Vein endothelial cell (primary cell): ENCODE measurements at places on chromosomes 7 and 10. TPM values are rescaled to one million over a fixed set of nuclear protein-coding genes. Genes with fewer than 3 reads are reported as not detected.

C10orf71 gene
- not detected in 2 replicates for total RNA-seq

KLF14 gene
- total RNA-seq = not detected in 2 replicates

OLAH gene
- under 0.01 TPM in 1 of 2 replicates, not detected in the other for total RNA-seq

KIF20B gene
- 8.8 and 15.0 TPM in 2 replicates for total RNA-seq

PVRIG gene
- total RNA-seq = not detected in 2 replicates

RPA3 gene
- total RNA-seq = 13.5 and 13.7 TPM in 2 replicates

BUB3 gene
- total RNA-seq = 146 and 203 TPM in 2 replicates

C10orf67 gene
- total RNA-seq = not detected in 2 replicates

THAP5 gene
- total RNA-seq = 17.3 and 21.0 TPM in 2 replicates

SPRN gene
- not detected in 2 replicates for total RNA-seq

MRLN gene
- total RNA-seq = not detected in 2 replicates

NEBL gene
- 2.6 and 3.2 TPM in 2 replicates for total RNA-seq

FOXI2 gene
- not detected in 2 replicates for total RNA-seq

C10orf143 gene
- 0.67 and 1.6 TPM in 2 replicates for total RNA-seq

LIPJ gene
- under 0.01 TPM in 1 of 2 replicates, not detected in the other for total RNA-seq

ZNF518A gene
- 13.7 and 14.7 TPM in 2 replicates for total RNA-seq

CHCHD1 gene
- 16.2 and 21.6 TPM in 2 replicates for total RNA-seq

STEAP1B gene
- 37.2 and 44.8 TPM in 2 replicates for total RNA-seq

SPAG6 gene
- total RNA-seq = not detected in 2 replicates

DDC gene
- total RNA-seq = not detected in 2 replicates

ACBD7 gene
- 0.65 and 1.9 TPM in 2 replicates for total RNA-seq

CALML3 gene
- total RNA-seq = not detected in 2 replicates

TES gene
- total RNA-seq = 95.1 and 102 TPM in 2 replicates

SKIDA1 gene
- 0.67 and 0.98 TPM in 2 replicates for total RNA-seq

CFAP70 gene
- total RNA-seq = under 0.01 and 0.29 TPM in 2 replicates

GBX1 gene
- under 0.01 TPM in 1 of 2 replicates, not detected in the other for total RNA-seq

ECHDC3 gene
- 1.3 and 11.9 TPM in 2 replicates for total RNA-seq

RSPH10B gene
- 0.98 TPM in 1 of 2 replicates, not detected in the other for total RNA-seq

NPY gene
- total RNA-seq = not detected in 2 replicates

PLEKHS1 gene
- total RNA-seq = under 0.01 TPM in 1 of 2 replicates, not detected in the other

LRRC17 gene
- total RNA-seq = 5.9 and 16.3 TPM in 2 replicates

IDI2 gene
- not detected in 2 replicates for total RNA-seq

CPA2 gene
- total RNA-seq = not detected in 2 replicates

CFAP46 gene
- 1.3 and 1.5 TPM in 2 replicates for total RNA-seq

KIAA1549 gene
- total RNA-seq = 3.9 and 5.0 TPM in 2 replicates

C7orf57 gene
- total RNA-seq = not detected in 2 replicates

FAM131B gene
- 0.65 and 0.76 TPM in 2 replicates for total RNA-seq

ENO4 gene
- 0.10 and 0.33 TPM in 2 replicates for total RNA-seq

GARIN1A gene
- 0.33 and 1.2 TPM in 2 replicates for total RNA-seq

UNCX gene
- not detected in 2 replicates for total RNA-seq

EDRF1 gene
- total RNA-seq = 23.6 and 25.5 TPM in 2 replicates

SPDYE8 gene
- not detected in 2 replicates for total RNA-seq

MYL10 gene
- total RNA-seq = not detected in 2 replicates

MBL2 gene
- not detected in 2 replicates for total RNA-seq

MEIG1 gene
- not detected in 2 replicates for total RNA-seq

LRMDA gene
- 18.3 TPM in 2 replicates for total RNA-seq

SLC39A12 gene
- not detected in 2 replicates for total RNA-seq

DGKI gene
- total RNA-seq = 1.3 and 1.8 TPM in 2 replicates

LANCL2 gene
- total RNA-seq = 16.3 and 22.7 TPM in 2 replicates

RET gene
- not detected in 2 replicates for total RNA-seq

PSD gene
- 0.33 TPM in 1 of 2 replicates, not detected in the other for total RNA-seq

NME8 gene
- total RNA-seq = not detected in 2 replicates

CYP3A7 gene
- total RNA-seq = 0.10 TPM in 1 of 2 replicates, not detected in the other

GIMAP6 gene
- 171 and 211 TPM in 2 replicates for total RNA-seq

CALHM1 gene
- total RNA-seq = not detected in 2 replicates

SGMS1 gene
- 42.5 and 45.1 TPM in 2 replicates for total RNA-seq

TAS2R3 gene
- 0.98 and 1.2 TPM in 2 replicates for total RNA-seq

MET gene
- total RNA-seq = 103 and 106 TPM in 2 replicates

HOXA2 gene
- total RNA-seq = 1.1 and 1.3 TPM in 2 replicates

EBLN1 gene
- not detected in 2 replicates for total RNA-seq
